Tibial nerve (tissue), 4 donors: ENCODE measurements at places on chromosomes 2 and 18. TPM values are rescaled to one million over a fixed set of nuclear protein-coding genes. Genes with fewer than 3 reads are reported as not detected.

The ANO7 gene
- 1.2 TPM for total RNA-seq

- no peak for DNase-seq
Observed at GRCh38 chr18:56226025-56226424, 412.4 kb downstream of the TXNL1 start.

The GPR45 gene
- not detected for total RNA-seq

GRCh38 chr2:174341995-174342685 lies 7.4 kb downstream of the SP9 start:
- DNase-seq, result no peak

DNA sequence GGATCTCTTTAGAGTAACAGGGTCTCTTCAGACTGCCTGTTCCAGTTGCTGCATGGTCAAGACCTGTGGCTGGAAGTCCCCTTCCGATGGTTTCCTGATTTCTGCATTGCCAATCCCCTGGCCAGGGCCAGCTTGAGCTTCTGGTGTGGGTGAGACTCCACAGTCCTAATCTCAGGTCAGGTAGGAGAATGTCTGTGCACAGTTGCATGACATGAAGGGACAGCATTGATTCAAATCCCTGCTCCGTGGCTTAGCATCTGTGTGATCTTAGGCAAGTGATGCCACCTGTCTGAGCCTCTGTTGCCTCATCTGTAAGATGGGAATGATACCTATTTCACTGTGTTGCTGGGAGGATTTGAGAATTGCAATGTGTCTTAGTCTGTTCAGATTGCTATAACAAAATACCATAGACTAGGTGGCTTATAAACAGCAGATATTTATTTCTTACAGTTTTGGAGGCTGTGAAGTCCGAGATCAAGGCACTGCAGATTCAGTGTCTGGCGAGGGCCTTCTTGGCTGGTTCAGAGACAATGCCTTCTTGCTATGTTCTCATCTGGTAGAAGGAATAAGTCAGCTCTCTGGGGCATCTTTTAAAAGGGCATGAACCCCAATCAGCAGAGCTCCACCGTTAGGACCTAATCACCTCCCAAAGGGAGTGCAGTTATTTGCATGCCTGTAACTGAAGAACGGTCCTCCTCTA lies 66.2 kb downstream of the ATOH8 start:
- no peak for DNase-seq

GRCh38 chr2:51212374-51212773 lies 180.4 kb upstream of the NRXN1 start:
- DNase-seq, result no peak
